Endothelial cell of umbilical vein (primary cell): ENCODE measurements at places on chromosomes 4 and X. TPM values are rescaled to one million over a fixed set of nuclear protein-coding genes. Genes with fewer than 3 reads are reported as not detected.

DNA sequence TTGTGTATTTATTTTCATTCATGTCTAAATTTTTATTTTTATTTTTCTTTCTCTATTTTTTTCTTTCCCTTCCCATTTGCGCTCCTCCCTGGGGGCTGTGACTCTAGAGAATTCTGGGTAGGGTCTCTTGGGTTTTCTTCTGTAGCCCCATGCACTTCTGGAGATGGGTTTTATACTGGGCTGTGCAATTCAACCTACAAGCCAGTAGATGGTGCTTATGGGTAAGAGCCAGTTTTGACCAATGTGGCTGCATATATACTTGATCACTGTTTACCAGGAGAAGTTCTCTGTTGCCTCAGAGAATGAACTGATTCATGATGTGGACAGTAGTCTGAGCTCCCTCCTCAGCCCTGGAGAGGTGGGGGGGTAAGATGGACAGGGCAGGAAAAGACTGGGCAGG lies 614.6 kb downstream of the PCDH19 start:
- H3K27me3 ChIP-seq: no peaks in the 10 kb centered on the region
- no peaks in the 10 kb centered on the region for H3K36me3 ChIP-seq
- no peaks in the 10 kb centered on the region for H3K4me1 ChIP-seq
- no peak overlapping the region for H3K4me3 ChIP-seq
- DNase-seq: no peak
- no peak overlapping the region for H3K27ac ChIP-seq

CT55 gene
- not detected in 2 replicates for total RNA-seq

DNA sequence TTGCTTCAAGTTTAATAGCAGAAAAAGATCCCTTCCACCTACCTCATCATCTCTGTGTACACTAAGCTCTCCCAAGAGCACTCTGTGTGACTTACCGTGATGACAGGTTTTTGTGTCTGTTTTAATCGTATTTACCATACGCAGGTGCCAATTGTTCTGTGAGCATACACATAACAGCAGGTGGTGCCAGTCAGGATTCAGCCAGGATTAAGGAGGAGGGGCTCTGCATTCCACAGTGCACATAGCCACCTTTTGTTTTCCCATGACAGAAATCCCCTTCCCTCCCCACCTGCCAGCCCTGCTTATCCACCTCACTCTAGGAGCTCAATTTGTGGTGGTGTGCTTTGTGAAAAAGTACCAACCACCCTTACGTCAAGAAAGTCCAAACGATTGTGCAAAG lies 14.8 kb downstream of the ANK2 start:
- no peaks in the 10 kb centered on the region for H3K4me1 ChIP-seq
- H3K27ac ChIP-seq: no peak overlapping the region

GRCh38 chr4:68184923-68185322 lies 55.3 kb upstream of the TMPRSS11F start:
- no peaks in the 10 kb centered on the region for H3K36me3 ChIP-seq
- no peaks in the 10 kb centered on the region for H3K4me1 ChIP-seq
- H3K27ac ChIP-seq: no peak overlapping the region
- no peaks in the 10 kb centered on the region for H3K27me3 ChIP-seq
- DNase-seq: no peak
- no peak overlapping the region for H3K4me3 ChIP-seq

BMP3 gene
- total RNA-seq: not detected in 2 replicates

GRCh38 chr4:85610450-85610849 lies 135.5 kb downstream of the ARHGAP24 start:
- no peaks in the 10 kb centered on the region for H3K36me3 ChIP-seq
- H3K27ac ChIP-seq: no peak overlapping the region
- no peak overlapping the region for H3K4me3 ChIP-seq
- H3K27me3 ChIP-seq: no peaks in the 10 kb centered on the region
- no peaks in the 10 kb centered on the region for H3K4me1 ChIP-seq

- peaks cover 25% of the 10 kb centered on the region for H3K4me1 ChIP-seq
- no peak overlapping the region for H3K4me3 ChIP-seq
- H3K27me3 ChIP-seq: no peaks in the 10 kb centered on the region
- peak; percentile 18 for DNase-seq
- H3K36me3 ChIP-seq: peaks cover 19% of the 10 kb centered on the region
Observed at GRCh38 chr4:102610007-102610406, 108.8 kb downstream of the NFKB1 start.

GRCh38 chrX:69236641-69237040 lies 71.4 kb upstream of the PJA1 start:
- H3K27ac ChIP-seq: no peak overlapping the region
- H3K36me3 ChIP-seq: no peaks in the 10 kb centered on the region
- no peak overlapping the region for H3K4me3 ChIP-seq
- H3K27me3 ChIP-seq: no peaks in the 10 kb centered on the region
- H3K4me1 ChIP-seq: no peaks in the 10 kb centered on the region
